Forelimb muscle (tissue), 1 donor: ENCODE measurements at places on chromosomes 4 and X. TPM values are rescaled to one million over a fixed set of nuclear protein-coding genes. Genes with fewer than 3 reads are reported as not detected.
A peak's percentile ranks its signal among the peaks of the same experiment; 100 is the strongest.

- DNase-seq: no peak
Observed at GRCh38 chr4:38017609-38018008, 57.4 kb downstream of the PTTG2 start.

GRCh38 chrX:69156638-69157037, 8.6 kb downstream of the PJA1 start:
- no peak for DNase-seq

GRCh38 chrX:131316260-131316659, 27.2 kb upstream of the IGSF1 start:
- DNase-seq: no peak

DNA sequence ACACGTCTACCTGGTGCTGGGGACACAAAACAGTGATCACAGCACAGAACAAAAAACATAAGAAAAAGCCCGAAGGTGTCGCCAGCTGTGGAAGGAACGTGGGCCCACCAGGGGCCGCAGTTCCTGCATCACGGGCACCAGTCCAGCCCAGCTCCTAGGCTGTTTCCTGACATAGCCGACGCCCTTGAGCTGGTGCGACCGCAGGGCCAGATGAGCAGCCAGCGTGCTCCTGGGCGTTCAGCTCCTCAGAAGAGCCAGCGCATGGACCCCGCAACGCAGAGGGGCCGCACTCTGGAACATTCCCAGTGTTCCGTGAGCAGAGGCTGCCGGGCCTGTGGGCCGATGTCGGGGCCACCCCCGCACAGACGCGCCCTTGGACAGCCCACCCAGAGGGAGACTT, 44.1 kb downstream of the GAK start:
- DNase-seq: no peak

DNA sequence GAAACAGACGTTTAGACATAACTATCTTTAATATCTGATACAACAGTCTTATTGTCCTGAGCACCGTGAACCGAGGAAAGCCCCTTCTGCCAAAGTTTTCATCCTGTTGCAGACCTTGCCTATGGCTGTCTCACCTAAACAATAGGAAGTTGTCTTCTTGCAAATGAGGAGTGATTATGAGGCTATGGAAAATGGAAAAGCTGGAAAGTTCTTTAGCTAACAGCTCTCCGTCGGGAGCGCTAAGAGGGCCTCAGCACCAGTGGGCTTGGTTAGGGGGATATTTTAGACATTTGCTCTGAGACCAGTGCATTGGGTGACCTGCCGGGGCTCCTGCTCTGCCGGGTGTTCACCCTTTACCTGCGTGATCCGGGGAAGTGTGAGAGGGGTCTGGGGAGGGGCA, 28.4 kb downstream of the TMEM131L start:
- no peak for DNase-seq

- no peak for DNase-seq
Observed at GRCh38 chr4:28334249-28334648, 1473.6 kb downstream of the STIM2 start.

DNA sequence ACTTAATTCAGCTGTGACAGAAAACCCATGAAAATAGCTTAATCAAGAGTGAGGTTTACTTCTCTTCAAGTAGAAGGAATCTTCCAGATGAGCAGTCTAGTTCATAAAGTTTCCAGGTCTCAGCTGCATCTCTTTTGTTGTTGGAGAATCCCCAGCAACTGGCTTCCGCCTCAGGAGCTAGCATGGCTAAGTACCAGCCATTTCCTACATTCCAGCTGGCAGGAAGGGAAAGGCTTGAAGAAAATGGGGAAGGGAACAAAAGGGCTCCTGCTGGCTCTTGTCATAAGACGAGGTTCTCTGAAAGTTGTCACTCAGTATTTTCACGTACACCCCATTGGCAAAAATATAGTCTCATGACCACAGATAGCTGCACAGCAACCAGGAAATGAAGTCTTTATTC, 27.3 kb upstream of the TRIM2 start:
- no peak for DNase-seq

GRCh38 chr4:168891688-168892087, 118.4 kb downstream of the CBR4 start:
- no peak for DNase-seq

DNA sequence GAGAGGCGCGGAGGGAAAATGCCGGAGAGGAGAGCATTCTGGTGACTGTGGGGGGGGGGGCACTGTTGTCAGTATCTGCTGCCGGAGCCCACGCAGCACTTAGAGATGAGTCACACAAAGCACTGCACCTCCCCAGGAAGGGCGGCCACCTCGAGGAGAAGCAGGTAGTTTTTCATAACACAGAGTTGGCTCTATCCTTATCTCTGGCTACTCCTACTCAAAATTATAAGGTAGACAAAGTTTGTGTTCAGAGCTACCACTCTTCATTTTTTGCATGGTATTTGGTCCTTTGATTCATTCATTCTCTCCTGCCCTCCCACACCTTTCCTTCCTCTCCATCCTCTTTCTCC, 76.2 kb upstream of the SCOC start:
- no peak for DNase-seq

DNA sequence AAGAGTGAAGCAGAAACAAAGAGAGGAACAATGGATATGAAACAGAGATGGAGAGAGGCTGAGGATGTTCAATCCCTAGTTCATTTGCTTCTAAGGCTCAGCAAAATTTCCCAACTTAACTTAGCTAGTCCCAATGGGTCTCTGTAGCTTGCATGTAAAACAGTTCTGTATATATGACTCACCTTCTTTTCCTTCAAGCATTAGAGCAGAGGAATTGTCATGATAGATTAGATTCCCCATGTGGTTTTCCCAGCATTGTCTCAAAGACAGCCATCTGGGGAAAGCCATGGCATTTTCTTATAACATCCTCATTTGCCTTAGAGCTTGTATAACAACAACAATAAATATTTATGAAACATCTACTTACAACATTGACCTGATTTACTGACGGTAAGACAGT, 93.9 kb upstream of the GATB start:
- no peak for DNase-seq

GRCh38 chr4:15547392-15547791, 77.7 kb downstream of the CC2D2A start:
- DNase-seq: no peak

DNA sequence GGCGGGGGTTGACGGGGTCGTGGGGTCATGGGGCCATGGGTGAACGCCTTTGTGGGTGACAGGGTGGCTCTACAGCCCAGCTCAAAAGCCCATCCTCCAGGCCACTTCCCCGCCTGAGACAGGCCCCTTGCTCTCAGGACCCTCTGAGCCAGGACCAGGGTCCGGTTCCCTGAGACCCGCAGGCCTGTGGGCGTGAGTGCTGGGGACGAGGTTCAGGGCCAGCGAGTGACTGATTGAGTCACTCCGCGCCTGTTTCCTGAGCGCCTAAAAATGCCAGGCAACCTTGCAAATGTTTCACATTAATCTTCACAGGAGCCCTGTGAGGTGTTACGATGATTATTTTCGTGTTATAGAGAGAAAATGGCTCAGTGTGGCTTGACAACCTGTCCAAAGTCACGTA, 97.8 kb downstream of the ZNF674 start:
- DNase-seq: no peak

DNA sequence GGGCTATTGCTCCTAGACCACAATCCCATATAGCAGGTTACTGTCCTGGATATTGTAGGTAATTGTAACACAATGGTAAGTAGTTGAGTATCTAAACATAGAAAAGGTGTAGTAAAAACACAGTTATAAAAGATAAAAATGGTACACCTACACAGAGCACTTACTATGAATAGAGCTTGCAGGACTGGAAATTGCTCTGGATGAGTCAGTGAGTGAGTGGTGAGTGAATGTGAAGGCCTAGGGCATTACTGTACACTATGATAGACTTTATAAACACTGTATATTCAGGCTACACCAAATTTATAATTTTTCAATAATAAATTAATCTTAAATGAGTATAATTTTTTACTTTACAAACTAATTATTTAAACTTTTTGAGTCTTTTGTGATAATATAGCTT, 425.7 kb downstream of the PABPC4L start:
- no peak for DNase-seq

DNA sequence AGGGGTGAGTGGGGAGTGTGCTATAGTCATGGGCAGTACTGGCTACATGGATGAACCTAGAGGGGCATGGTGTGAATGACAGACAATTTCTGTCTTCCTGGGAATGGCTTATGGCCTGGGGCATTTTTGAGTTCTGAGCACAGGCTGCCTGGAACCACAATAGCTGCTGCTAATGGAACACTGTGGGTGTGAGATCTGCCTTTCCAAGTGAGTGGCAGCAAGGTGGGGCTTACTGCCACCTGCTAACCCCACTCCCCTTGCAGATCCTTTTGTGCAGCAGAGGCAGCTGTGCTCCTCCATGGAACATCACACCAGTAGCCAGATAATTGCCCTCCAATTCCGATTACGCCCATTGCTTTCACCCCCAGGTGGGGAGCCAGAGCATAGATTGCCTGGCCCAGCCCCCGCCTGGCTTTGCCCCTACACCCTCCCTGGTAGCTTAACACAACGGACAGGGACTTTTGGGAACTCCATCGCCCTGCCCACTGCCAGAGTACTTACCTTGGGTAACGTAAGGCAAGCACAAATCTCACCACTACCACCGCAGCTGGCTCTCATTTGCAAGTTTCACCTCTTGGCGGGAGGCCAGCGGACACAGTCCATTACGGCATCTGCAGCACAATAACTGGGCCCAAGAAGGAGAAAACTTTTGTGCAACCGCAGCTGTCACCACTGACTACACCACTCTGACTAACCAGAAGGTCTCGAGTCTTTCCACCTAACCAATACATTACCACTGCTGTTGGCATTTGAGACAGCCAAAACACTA, 421.2 kb upstream of the NWD2 start:
- no peak for DNase-seq

DNA sequence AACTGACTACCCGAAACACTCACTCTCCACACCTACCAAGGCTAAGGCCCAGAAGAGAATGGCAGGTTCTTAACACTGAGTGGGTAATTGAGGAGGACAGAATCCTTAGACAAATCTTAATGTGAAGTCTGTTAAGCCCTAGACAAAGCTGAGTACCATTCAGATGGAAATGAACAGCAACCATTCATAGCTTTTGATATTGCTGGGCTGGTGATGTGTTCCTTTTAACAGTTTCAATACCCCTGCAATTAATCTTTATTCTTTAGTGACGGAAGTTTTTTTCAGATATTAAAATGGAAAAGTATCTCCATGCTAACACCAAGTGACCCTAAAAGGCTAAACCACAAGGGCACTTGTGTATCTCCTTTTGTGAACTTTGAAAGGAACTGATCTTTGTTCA, 334.9 kb downstream of the OPHN1 start:
- DNase-seq: no peak

DNA sequence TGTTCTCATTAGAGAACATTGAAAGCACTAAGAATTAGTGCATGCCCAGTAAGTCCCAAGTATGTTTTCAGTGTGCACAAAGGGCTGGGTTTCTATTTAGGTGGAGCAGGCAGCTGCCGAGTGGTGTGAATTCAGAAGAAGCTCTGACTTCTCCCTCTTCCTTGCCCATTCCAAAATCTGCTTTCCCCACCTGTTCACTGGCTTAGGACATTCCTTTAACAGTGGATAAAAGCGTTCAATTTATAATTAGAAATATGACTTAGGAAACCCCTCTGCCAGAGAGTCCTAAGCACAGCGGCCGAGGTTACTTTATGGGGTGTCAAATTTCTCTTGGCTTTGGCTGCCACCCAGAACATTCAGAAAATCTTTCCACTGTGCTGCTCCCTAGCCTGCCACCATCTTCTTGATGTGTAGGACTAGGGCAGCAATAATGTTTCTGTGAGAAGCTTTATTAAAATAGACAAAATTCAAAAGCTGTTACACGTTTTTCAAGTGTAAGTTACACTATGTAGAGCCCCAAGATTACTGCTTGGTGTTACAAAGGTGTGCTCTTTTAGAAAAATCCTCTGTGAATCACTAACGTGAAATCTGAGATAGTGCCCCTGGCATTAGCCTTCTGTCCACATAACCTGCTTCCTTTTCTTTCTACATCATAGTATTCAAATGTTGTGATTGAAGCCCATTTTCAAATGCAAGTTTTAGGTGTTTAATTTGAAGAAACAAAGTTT, 191.6 kb upstream of the ANKRD50 start:
- DNase-seq: peak; percentile 32

DNA sequence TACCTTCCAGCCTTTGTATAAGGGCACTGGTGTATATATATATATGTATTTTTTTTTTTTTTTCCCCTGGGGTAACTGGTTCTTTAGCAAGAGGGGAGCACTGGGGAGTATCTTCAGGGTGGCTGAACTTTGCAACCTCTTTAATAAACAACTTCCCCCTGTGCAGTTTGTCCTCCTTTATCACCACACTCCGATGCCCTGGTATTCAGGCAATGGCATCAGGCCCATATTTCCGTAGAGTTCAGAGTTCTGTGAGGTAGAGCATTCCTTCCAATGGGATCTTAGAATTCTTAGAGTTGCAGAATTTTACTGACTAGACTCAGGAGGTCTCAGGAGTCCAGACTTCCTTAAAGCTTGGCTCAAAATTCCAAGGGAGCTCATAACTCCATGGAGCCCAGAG, 24.6 kb downstream of the NYX start:
- no peak for DNase-seq

GRCh38 chr4:17203797-17204196, 305.4 kb upstream of the LDB2 start:
- DNase-seq: no peak

DNA sequence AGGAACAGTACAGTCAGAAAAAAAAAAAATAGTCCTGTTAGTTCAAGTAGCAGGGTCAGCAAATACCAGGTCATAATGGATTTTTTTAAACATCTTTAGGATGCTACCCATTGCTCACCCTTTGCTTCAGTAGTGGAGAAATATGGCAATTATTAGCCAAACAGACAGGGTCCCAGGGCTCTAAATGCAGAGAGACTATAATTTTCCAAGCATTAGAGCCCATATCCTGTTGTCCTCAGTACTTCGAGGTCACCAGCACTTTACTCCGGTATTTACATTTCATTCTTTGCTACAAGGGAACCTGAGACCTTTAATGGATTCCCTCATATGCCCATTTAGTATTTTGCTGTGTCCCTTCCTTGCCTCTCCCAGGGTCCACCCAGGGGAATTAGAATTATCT, 1562.9 kb upstream of the TENM3 start:
- no peak for DNase-seq

GRCh38 chr4:147732518-147733235, 789 bp downstream of the ARHGAP10 start:
- no peak for DNase-seq

GRCh38 chr4:124415146-124415545, 297.4 kb downstream of the ANKRD50 start:
- no peak for DNase-seq

DNA sequence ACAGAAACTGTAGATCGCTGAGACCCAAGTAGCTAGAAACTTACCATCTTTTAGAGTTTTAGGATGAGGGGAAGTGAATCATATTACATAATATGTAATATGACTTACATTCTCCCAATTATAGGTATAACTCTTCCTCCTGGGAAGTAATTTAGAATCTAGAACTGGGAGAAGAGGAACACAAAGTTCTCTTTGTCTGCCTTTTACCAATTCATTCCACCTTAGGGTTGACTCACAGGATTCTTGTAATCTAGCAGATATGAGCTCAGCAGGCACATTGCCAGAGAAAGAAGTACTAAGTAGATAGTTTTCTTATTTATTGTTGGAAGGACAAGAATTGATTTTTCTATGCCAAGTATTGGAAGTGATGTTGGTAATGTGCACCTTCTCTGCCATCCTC, 58.0 kb upstream of the CCSER1 start:
- DNase-seq: no peak

GRCh38 chr4:161252520-161253141, 911.2 kb downstream of the FSTL5 start:
- DNase-seq: no peak

FREM3 gene
- 0.15 TPM for polyA plus RNA-seq

TSPYL2 gene
- polyA plus RNA-seq: 14.9 TPM

GASK1B gene
- polyA plus RNA-seq: 46.4 TPM

KLKB1 gene
- polyA plus RNA-seq: 0.15 TPM

BTK gene
- 1.6 TPM for polyA plus RNA-seq

TMPRSS11A gene
- polyA plus RNA-seq: 0.05 TPM

FAAH2 gene
- polyA plus RNA-seq: 0.92 TPM

LONRF3 gene
- 3.5 TPM for polyA plus RNA-seq
